Stromal cell of bone marrow (primary cell): ENCODE measurements at places on chromosomes 6 and 20.

- no peak for DNase-seq
Observed at GRCh38 chr6:101435038-101435437, 41.5 kb downstream of the GRIK2 start.

DNA sequence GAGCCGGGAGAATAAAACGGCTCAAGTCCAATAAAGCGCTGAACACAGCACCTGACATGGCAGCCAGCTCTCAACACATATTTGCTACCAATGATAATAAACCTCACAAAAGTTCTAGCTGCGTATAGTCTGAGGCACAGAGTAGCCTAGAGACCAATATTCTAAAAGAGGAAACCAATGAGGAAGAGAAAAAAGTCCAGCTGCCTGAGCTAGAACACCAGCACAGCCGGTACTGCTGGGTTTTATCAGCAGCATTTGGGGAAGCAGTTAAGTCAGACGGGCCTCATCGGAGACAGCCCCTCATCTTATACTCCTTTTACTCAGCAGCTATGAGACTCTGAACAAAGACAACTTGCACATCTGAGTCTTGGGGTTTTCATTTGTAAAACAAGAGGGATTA, 2.4 kb upstream of the RTF2 start:
- DNase-seq, result no peak

- DNase-seq, result no peak
Observed at GRCh38 chr6:45467853-45468252, 90.1 kb upstream of the SUPT3H start.

- no peak for DNase-seq
Observed at GRCh38 chr6:27966044-27966443, 9.0 kb downstream of the OR2B6 start.

- no peak for DNase-seq
Observed at GRCh38 chr6:147617366-147617765, 108.9 kb downstream of the SAMD5 start.

- no peak for DNase-seq
Observed at GRCh38 chr6:96948631-96949030, 24.1 kb downstream of the KLHL32 start.

DNA sequence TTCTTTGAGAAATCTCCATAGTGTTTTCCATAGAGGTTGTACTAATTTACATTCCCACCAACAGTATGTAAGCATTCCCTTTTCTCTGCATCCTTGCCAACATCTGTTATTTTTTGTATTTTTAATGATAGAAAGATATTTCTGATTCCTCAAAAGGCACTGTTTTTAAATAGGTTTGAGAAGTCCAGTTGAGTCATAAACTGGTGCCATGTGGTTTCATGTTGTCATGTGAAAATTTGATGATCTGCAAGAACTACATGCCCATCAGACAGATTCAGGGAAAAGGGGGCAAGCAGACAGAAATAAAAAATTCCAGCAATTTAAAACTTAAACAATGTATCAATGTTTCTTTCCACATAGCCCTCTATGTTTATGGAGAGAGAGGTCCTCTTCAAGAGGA, 227.5 kb downstream of the KCNQ5 start:
- no peak for DNase-seq
